ENCODE measurements at places on chromosomes 3 and 15.

DNA sequence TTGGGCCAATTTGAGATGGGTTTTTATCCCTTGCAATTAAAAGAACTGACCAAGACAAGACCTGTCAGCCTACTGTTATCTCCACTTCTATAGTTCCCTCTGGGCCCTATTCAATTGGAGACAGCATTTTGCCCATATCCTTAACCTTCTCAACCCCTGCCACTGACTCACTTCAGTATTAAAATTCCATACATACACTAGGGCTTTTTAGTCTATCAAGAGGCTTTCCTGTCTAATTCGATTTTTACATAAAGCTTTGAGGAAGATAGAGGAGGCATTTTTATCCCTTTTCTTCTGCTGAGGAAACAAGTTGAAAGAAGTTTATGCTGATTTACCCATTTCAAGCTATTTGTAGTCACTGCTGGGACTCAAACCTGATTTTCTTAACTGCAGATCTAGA lies 51.1 kb downstream of the GTF2E1 start:
- no peak for DNase-seq

DNA sequence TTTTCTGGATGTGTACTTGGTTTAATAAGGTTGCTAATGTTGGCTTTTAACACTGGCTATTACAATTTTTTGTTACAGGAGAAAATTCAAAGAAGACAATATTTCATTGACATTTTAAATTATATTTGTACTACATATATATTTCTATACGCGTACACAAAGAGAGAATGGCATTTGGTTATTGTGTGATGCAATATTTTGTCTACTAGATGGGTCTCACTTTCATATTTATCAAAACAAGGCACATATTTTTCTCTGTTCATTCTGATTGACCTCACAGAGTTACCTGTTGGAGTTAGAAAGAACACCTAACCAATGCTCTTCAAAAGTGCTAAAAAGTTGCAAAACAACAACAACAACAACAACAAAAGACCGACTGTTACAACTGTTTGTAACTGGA lies 50.2 kb upstream of the VGLL3 start:
- DNase-seq: no peak

DNA sequence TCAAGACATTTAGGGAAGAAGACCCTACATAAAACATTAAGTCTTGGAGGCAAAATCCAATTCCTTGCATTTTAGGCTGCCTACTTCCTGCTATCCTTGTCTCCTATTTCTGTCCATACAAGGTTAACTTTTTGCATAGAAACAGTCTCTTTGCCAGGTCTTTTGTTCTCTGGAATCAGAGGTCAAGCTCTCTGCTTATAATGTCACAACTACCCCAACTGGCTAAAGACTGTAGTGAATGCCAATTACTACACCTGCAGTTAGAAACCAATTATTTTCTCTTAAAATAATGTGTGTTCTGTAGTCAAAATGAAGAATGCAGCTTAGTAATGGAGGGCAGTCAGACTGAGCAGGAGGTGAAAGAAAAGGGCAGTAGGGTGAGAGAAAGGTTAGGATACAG lies 856.2 kb downstream of the TUSC7 start:
- no peak for DNase-seq

- no peak for DNase-seq
Measured at GRCh38 chr3:29329986-29330890, 49.4 kb downstream of the RBMS3 start.

DNA sequence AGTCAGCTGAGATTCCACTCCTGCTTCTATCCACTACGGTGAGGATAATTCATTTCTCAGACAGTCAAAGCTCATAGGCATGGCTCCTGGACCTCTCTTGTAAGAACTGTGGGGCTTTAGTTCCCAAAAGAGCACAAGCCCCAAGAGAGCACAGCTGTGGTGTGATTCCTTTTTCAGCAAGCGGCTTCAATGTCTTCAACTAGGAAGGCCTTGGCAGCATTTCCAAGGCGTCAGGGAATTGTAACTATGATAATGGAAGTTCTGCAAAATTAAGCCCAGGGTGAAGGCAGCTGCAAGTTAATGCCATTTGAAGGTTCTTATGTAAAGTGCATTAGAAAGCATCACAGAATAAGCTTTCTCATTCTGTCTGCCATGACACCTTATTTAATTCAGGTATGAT lies 657.1 kb downstream of the GRM7 start:
- no peak for DNase-seq
